ENCODE measurements at places on chromosomes 4 and X. TPM values are rescaled to one million over a fixed set of nuclear protein-coding genes. Genes with fewer than 3 reads are reported as not detected.

GRCh38 chr4:37561196-37561802 lies 124.9 kb downstream of the RELL1 start:
- no peak for DNase-seq
- H3K4me1 ChIP-seq: no peaks in the 10 kb centered on the region
- H3K27me3 ChIP-seq: no peaks in the 10 kb centered on the region
- no peak overlapping the region for H3K4me3 ChIP-seq
- no peaks in the 10 kb centered on the region for H3K36me3 ChIP-seq
- no peak overlapping the region for H3K27ac ChIP-seq

RBM10 gene
- total RNA-seq: 52.4 TPM

- H3K4me1 ChIP-seq: no peaks in the 10 kb centered on the region
- H3K4me3 ChIP-seq: no peak overlapping the region
- H3K36me3 ChIP-seq: no peaks in the 10 kb centered on the region
- H3K27ac ChIP-seq: no peak overlapping the region
- H3K27me3 ChIP-seq: no peaks in the 10 kb centered on the region
- DNase-seq: no peak
These were observed 125.9 kb downstream of the MAML3 start for GRCh38 chr4:140028101-140028500.

- H3K4me1 ChIP-seq: no peaks in the 10 kb centered on the region
- H3K27ac ChIP-seq: no peak overlapping the region
- no peak for DNase-seq
- H3K4me3 ChIP-seq: no peak overlapping the region
- no peaks in the 10 kb centered on the region for H3K27me3 ChIP-seq
- no peaks in the 10 kb centered on the region for H3K36me3 ChIP-seq
These were observed 347 bp downstream of the AMTN start for GRCh38 chr4:70518716-70519115.

DDIT4L gene
- 4.8 TPM for total RNA-seq

STX18 gene
- 28.2 TPM for total RNA-seq

DNA sequence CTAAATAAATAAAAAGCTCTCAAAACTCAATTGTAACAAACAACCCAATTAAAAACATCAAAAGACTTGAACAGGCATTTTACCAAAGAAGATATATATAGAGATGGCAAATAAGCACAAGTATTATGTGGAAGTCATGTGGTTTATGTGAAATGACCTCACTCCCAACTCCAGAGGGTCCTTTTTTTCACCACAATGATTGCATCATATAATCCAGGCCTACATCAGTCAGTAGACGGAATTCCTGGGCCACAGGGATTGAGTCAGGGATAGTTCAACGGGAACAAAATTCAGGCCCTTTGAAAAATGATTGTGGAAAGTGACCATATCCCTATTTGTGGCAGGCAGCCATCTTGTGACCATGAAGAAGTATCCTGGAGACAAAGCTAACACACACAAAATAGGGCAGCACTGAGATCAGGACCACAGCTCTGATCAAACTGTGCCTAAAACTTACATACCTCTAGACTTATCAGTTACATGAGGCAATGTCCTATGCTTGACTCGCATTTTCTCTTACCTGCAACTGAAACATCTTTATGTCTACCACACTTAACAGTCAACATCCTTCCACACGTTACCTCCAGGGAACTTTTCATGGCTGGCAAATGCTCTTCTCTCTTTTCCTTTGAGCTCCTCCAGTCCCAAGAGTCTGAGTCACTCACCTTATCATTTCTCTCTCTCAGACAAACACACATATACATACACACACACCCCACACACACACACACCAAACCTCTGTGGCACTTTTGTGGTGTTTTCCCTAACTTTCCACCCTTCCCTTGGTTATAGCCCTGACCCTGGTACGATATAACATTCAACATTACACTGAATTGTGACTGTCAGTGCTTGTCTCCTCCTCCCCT lies 113.5 kb downstream of the PHF8 start:
- H3K4me3 ChIP-seq: no peak overlapping the region
- no peak for DNase-seq
- no peaks in the 10 kb centered on the region for H3K4me1 ChIP-seq
- H3K27ac ChIP-seq: no peak overlapping the region

MXRA5 gene
- total RNA-seq: 0.21 TPM

GRCh38 chrX:127085939-127086338 lies 266.4 kb downstream of the PRR32 start:
- no peak for DNase-seq
- no peaks in the 10 kb centered on the region for H3K27me3 ChIP-seq

- no peak overlapping the region for H3K27ac ChIP-seq
- no peaks in the 10 kb centered on the region for H3K4me1 ChIP-seq
- H3K27me3 ChIP-seq: no peaks in the 10 kb centered on the region
These were observed 16.0 kb upstream of the HPGD start for GRCh38 chr4:174538123-174538875.

DNA sequence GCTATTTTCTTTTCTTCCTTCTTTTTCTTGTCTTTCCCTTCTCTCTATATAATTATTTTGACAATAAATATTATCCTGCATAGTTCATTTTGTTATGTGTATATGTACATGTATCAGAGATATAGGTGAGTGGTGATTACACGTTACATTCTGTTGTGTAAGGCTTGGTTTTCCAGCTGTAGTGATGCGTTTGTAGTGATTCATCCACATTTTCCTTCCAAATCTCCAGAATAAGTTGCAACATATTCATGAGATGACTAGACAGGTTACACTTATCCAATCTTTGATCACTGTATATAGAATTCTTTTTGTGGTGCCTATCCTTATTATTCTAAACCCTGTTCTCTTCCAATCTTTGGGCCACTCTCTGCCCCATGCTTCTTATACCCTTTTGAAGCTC lies 540.2 kb downstream of the GBA3 start:
- no peaks in the 10 kb centered on the region for H3K4me1 ChIP-seq
- H3K4me3 ChIP-seq: no peak overlapping the region
- H3K27ac ChIP-seq: no peak overlapping the region
- DNase-seq: no peak

DNA sequence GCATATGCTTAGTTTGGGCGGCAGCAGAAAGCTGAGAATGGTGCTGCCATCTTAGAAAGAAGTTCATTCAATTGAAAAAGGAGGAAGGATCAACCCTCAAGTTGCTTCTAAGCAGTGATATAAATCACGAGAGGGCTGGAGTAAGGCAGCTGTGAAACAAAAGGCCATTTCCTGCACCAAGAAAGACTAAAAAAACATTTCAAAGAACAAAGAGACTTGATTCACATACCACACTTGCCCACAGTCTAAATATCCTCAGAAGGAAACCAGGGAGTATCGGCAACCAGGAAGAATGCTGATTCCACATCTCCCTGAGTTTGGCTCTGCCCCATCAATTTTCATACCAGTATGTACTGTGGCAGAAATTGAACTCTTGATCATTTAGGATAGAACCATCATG lies 240.1 kb downstream of the OPHN1 start:
- H3K4me1 ChIP-seq: no peaks in the 10 kb centered on the region
- DNase-seq: no peak
- H3K27ac ChIP-seq: no peak overlapping the region
- no peak overlapping the region for H3K4me3 ChIP-seq
- H3K36me3 ChIP-seq: no peaks in the 10 kb centered on the region
- H3K27me3 ChIP-seq: no peaks in the 10 kb centered on the region

CT47C1 gene
- total RNA-seq: not detected

MAGEB2 gene
- total RNA-seq: not detected

XAGE2 gene
- total RNA-seq: not detected

CTAG1A gene
- not detected for total RNA-seq

PABPC1L2B gene
- not detected for total RNA-seq

GAGE1 gene
- total RNA-seq: not detected

NWD2 gene
- 0.64 TPM for total RNA-seq

GRCh38 chr4:15142201-15142600 lies 139.9 kb downstream of the CPEB2 start:
- no peak for DNase-seq
- no peaks in the 10 kb centered on the region for H3K4me1 ChIP-seq
- no peak overlapping the region for H3K27ac ChIP-seq
- H3K4me3 ChIP-seq: no peak overlapping the region

HS6ST2 gene
- not detected for total RNA-seq

GRCh38 chr4:28247805-28248204 lies 1387.2 kb downstream of the STIM2 start:
- no peak overlapping the region for H3K4me3 ChIP-seq
- H3K27ac ChIP-seq: no peak overlapping the region
- H3K27me3 ChIP-seq: no peaks in the 10 kb centered on the region
- no peaks in the 10 kb centered on the region for H3K36me3 ChIP-seq

GRIA2 gene
- 3.0 TPM for total RNA-seq

DNA sequence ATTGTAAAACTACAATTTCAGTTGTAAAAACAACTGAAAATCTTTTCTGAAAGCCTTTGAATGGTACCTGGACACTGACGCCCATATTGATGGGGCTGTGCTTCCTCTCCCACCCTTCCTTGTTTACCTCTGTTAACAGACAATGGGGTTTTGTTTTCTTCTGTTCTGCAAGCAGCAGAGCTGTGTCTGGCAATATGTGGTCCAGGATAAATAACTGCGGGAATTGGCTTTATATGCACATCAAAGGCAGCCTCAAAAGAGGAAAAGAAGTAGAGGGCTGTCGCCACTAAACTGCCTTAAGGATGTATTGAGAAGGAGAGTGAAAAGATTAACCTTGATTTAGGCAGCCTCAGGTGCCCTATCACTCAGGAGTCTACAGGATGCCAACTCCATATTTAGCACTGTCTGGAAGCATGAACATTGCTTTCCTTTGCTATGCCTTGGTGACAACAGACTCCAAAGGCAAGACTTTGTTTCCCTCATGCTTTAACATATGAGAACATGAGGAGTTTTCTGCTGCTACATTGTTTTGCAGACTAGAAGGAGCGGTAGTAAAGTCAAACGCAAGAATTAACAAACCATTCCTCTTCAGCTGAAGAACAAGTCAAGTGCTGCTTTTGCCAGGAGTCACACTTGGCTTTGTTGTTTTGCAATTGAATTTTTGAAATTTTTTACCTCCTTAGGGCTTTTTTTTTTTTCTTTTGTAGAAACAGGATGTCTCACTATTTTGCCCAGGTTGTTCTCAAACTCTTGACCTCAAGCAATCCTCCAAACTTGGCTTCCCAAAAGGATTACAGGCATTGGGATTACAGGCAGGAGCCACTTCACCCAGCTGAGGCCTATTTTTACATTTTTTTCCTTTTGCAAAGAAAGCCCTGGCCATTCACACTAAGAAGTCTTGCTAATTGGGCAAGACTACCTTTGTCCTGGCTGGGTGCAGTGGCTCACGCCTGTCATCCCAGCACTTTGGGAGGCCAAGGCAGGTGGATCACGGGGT lies 3.0 kb downstream of the IL21 start:
- H3K27me3 ChIP-seq: no peaks in the 10 kb centered on the region
- H3K36me3 ChIP-seq: no peaks in the 10 kb centered on the region
- no peak for DNase-seq
- no peak overlapping the region for H3K4me3 ChIP-seq

DNA sequence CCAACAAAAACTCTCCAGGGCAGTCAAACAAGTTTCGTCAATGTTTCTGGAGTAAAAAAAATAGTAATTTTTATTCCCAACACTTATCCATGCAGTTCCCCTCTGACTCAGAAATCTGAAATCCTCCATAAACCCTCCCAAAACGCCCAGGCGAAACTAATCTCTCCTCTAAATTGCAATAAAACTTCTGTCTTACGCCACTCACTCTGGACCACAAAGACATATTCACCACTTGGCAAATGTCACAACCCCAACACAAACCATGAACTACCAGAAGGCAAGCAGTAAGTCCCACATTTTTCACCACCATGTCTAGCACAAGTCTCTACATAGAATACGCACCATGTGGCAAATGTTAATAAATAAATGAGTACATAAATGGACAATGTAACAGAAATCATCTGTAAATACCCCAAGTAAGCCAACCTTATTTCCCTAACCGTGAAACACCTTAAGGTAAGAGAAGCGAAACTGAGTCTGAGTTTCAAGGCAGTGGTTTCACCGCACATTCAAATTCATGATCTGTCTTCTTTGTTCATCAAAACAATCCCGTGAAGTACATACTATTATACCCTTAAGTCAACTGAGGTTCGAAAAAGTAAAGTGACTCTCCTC lies 1.6 kb downstream of the PAPSS1 start:
- H3K27me3 ChIP-seq: no peaks in the 10 kb centered on the region
- H3K27ac ChIP-seq: no peak overlapping the region

- H3K4me1 ChIP-seq: no peaks in the 10 kb centered on the region
- H3K4me3 ChIP-seq: no peak overlapping the region
- H3K27me3 ChIP-seq: no peaks in the 10 kb centered on the region
- H3K36me3 ChIP-seq: no peaks in the 10 kb centered on the region
- no peak overlapping the region for H3K27ac ChIP-seq
These were observed 32.7 kb downstream of the ACE2 start for GRCh38 chrX:15567886-15568616.

GRCh38 chrX:112888916-112889315 lies 48.3 kb upstream of the AMOT start:
- H3K4me3 ChIP-seq: no peak overlapping the region
- DNase-seq: no peak
- H3K27me3 ChIP-seq: no peaks in the 10 kb centered on the region
- H3K27ac ChIP-seq: no peak overlapping the region
- H3K4me1 ChIP-seq: no peaks in the 10 kb centered on the region
- H3K36me3 ChIP-seq: no peaks in the 10 kb centered on the region

PITX2 gene
- not detected for total RNA-seq

SLITRK4 gene
- total RNA-seq: 2.6 TPM

SHOX gene
- total RNA-seq: not detected

NHSL2 gene
- 58.1 TPM for total RNA-seq

GRCh38 chr4:84677995-84678394 lies 95.1 kb downstream of the CDS1 start:
- no peak overlapping the region for H3K4me3 ChIP-seq
- H3K36me3 ChIP-seq: peaks cover 22% of the 10 kb centered on the region
- no peaks in the 10 kb centered on the region for H3K27me3 ChIP-seq

ASB12 gene
- total RNA-seq: not detected

DNA sequence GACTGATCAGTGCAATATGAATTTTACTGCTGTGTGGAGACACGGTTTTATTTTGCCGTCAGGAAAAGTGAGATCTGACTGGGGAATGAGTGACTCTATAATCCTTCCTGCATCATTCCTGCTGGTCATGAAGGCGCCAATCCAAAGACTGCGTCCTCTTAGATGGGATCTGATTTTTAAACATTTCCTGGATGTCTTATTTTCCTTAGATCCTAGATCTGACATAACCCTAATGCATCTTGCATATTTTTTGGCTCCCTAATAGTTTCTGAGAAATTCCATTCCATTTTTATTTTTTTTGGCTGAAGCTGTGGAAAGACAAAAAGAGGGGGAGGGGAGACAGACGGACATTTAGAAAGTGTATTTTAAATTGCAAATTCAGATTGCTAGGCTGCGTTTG lies 454.9 kb upstream of the FAT1 start:
- no peaks in the 10 kb centered on the region for H3K4me1 ChIP-seq
- no peaks in the 10 kb centered on the region for H3K36me3 ChIP-seq
- no peak for DNase-seq
- no peak overlapping the region for H3K4me3 ChIP-seq
- H3K27ac ChIP-seq: no peak overlapping the region
